NCI-H1694 (cell line): ENCODE measurements at places on chromosomes 11 and 22.

DNA sequence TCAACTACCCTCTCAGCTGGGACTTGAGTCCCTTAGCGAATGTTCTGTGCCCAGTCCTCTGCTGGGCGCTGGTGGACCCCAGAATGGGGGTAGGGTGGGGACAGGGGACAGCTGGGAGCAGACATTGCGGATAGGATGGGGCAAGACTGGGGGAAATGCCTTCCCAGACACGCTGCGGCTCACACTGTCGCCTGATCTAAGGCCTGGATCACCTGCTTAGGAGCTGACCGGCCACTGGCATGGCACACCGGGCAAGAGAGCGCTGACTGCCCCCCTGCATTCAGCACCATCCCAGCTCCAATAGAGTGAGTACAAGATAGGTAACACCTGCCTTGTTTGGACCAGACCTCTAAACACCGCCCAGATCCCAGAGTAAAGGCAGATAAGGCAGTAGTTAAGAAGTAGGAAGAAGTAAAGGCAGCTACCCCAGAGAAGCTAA, 1.4 kb downstream of the ARVCF start:
- DNase-seq, result no peak

DNA sequence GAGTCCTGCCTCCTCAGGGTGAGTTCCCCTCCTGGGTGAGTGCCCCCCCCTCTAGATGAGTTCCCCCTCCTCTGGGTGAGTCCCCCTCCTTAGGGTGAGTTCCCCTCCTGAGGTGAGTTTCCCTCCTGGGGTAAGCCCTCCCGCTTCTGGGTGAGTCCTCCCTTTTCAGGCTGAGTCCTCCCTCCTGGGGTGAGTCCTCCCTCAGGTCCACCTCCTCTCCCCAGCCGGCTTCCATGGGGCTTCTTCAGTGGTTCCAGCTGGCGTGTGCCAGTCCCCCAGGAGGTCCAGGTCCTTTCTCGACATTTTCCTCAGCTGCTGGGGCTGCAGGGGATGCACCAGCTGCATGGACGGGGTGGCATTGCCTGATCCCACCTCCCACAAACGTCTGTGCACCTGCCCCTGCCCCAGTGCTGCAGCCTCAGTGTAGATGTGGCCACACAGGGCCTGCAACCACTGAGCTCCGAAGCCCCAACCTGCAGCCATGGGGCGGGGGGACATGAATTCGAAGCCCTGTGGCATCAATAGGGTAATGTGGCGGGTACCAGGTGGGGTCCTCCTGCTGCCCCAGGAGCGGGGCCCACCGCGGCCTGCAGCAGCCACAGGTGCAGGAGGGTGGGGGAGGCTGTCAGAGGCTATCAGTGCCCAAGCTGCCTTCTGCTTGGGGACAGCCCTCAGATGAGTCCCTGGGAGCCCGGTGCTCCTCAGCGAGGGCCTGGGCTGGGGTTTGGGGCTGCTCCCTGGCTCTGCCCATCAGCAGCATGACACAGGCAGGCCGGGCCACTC, 101.3 kb upstream of the FGF3 start:
- DNase-seq, result no peak

- DNase-seq, result no peak
Measured at GRCh38 chr22:44999231-44999630, 10.6 kb downstream of the PHF21B start.

GRCh38 chr11:76252631-76253070, 46.3 kb upstream of the WNT11 start:
- peak; percentile 9 for DNase-seq

GRCh38 chr11:125202362-125202880, 37.9 kb downstream of the PKNOX2 start:
- no peak for DNase-seq

DNA sequence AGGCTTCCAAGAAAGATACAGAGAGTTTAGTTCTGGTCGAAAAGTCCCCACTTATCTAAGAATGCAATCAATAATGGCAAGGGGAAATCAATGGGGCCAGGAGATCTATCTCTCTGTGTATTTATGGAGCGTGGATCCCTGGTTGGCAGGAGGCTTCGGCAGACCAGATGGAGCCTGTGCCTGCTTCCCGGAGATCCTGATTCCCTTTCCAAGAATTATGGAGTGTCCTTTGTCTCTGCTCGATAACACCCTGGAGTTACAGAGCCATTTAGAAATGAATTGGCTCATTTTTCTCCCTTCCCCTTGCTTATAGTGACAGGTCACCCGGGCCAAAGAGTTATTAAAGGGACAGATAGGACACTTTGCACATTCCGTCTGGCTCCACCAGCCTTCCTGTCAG, 92.4 kb downstream of the ISX start:
- no peak for DNase-seq

- DNase-seq, result no peak
Measured at GRCh38 chr11:22458161-22458560, 120.0 kb downstream of the SLC17A6 start.

- no peak for DNase-seq
Measured at GRCh38 chr11:102614485-102614884, 10.6 kb downstream of the MMP20 start.

GRCh38 chr11:109957601-109958000, 135.6 kb upstream of the ZC3H12C start:
- no peak for DNase-seq

DNA sequence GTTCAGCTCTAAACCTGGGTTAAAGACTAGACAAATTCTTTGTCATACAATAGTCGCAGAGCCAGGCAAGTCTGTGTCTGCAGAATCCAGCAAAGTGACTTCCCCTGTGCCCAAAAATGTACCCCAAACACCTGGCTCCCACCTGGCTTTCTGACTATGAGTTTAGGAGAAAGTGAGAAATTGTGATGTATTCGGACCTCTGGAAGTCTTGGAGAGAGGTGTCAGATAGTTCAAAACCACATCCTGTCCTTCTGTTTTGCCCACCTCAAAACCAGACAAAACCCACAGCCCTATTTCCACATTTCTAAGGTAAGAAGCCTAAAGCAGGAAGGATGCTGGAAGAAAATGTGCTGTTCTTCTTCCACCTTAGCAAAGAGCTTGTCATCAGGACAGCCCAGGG, 63.8 kb upstream of the CLMP start:
- DNase-seq, result no peak
